ENCODE measurements at places on chromosomes 3 and 15.
A peak's percentile ranks its signal among the peaks of the same experiment; 100 is the strongest.

- DNase-seq, result peak; percentile 24
Observed at GRCh38 chr3:148991219-148992026, at the start of gene GYG1. TSS of gene GYG1 (plus strand) at chr3:148991540. CDS start at chr3:148991641, 101 bp downstream.

DNA sequence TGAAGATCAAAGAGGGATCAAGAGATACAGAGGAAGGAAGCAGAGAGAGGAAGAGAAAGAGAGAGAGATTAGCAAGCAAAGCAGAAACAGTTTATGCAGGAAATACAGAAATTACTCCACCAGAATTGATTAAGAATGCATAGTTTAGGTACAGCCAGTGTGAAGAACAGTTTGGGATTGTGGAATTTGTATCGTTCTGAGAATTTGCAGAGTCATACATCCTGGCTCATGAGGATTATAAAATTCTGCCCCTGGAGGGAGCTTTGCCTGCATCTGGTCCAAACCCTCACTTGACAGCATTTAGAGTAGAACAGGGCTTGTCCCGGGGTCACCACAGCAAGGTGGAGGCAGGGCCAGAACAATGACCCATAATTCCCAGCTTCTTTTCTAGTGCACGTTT lies 44.1 kb downstream of the MASP1 start:
- DNase-seq, result no peak

DNA sequence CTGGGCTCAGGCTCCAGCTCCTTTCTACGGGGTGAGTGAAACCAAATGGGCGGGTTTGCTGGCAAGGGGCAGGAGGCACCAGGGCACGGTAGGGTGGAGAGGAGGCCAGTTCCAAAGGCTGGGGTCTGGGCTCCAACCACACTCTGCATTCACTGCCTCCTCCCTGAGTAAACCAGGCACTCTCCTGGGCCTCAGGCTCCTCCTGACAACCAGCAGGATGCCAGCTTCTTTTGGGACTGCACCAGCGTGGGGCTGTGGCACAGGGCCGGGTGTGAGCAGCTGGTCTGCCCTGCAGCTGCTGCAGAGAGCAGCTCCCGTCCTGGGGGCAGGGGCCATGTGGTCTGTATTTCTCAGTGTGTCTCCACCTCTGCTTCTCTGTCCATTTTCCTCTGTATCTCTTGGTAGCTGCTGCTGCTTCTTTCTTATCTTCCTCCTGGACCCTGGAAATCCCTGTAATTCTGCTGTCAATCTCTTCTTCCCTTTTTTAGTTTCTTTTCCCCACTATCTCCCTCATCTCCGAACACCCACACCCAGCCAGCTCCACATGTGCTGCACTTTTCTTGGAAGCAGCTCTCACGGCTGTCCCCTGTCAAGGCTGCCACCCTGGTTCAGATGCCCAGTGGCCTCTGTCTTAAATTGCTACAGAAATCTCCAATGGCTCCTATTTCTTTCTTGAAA lies 54.9 kb upstream of the TBC1D21 start:
- no peak for DNase-seq

DNA sequence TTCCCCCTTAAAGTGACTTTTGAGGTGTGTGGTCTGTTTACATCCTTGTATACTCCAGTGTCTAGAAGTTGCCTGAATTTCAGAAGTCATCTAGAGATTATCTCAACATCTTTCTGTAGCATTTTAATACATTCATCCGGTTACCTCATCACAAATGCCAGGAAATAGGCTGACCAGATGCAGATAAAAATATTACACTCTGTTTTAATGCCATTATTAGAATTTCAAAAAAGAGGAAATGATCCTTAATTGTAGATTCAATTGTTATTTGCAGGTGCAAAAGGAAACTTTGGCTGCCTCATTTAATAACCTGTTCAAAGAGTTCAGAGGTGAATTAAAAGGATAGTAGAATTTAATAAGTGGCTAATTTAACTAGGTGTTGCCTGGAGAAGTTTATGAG lies 290.9 kb downstream of the C3orf38 start:
- DNase-seq, result no peak

DNA sequence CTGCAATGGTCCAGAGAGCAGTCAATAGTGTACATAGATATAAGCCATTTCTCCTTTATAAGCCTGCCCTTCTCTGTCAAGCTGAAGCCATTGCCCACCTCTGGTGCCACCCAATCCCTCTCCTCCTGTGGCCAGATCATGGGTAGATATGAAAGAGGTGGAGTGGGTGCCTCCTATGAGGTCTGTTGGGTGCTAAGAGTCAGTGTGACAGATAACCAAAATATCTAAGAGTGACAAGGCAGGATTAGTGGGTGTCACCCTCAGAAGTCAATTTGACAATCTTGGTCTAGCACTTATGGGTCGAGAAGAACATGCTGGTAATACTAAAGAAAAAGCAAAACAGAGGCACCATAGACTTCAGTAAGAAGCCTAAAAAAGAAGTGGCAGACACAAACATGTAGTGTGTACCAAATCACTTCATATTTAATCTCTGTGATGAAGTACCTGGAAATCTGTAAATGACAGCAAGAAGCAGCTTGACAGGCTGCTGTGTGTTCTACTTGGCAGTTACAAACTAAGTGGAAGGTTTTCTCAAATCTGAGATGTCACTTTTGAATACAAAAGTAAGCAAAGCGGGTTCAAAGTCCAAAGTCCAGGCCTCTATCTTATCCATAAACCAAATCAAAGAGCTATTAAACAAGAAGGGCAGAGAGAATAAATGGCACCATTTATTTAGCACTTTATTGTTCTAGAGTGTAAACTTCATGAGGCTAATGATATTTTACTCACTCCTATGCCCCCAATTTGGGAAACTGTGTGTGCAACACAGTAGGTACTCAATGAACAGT lies 118.9 kb upstream of the EOMES start:
- DNase-seq, result no peak

DNA sequence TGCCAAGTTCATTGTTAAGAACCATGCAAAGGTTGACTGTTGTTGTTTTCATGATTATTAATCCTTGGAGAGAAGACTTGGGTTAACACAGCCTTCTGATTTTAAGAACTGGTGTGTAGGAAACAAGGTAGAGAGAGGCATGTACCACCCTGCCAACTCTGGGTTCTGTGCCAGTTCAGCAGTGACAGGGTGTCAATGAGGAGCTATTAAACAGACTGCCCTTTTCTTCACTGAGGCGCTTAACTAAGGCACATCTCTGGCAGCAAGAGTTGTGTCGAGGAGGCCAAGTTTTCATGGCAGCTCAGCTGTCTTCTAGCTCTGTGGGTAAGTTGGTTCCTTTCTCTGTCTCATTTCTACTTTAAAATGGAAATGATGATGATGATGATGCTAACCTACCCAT lies 117.6 kb downstream of the FEZF2 start:
- DNase-seq, result no peak

DNA sequence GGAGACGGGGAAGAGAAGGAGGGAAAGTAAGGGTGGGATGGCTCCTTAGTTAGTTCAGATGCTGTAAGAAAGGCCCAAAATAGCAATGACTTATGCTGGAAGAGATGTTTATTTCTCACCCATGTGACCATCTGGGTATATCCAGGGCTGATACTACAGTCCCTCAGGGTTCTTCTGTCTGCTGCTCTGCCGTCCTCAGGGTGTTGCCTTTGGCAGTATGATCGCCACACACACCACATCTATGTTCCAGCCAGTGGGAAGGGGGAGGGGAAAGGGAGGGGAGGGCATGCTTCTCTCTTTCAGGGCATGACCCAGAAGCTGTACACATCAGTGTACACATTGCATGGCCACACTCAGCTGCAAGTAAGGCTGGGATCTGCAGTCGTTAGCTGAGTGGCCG lies 10.2 kb downstream of the CD276 start:
- no peak for DNase-seq

DNA sequence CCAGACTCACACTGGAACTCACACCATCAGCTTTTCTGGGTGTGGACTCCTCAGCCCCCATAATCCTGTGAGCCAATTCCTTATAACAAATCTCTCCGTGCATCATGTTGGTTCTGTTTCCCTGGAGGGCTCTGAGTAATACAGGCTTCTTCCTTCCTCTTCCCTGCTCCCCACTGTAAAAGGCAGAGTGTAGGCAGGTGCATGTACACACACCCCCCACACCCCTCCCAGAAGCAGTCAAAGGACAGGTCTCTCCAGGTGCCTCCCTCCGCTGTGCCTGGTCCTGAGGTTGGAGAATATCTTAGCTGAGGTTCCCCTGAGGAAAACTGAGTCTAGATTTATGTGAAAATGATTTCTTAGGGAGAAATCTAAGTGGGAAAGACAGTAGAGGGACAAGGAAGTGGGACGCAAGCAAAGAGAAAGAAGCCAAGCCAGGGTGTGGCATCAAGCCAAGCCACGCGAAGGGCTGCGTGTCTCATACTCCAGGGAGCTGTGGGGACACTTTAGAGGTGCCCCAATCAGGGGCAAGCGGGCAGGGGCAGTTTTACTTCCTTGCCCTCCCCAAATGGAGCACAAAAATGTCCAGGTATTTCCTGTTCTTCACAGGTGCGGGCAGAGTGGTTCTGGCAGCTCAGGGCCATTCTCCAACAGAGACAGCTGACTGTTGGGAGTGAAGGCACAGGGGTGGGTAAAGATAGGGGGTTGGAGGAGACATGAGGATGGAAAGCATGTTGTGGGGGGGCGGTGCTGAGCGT lies 86.6 kb downstream of the HMG20A start:
- DNase-seq, result no peak

DNA sequence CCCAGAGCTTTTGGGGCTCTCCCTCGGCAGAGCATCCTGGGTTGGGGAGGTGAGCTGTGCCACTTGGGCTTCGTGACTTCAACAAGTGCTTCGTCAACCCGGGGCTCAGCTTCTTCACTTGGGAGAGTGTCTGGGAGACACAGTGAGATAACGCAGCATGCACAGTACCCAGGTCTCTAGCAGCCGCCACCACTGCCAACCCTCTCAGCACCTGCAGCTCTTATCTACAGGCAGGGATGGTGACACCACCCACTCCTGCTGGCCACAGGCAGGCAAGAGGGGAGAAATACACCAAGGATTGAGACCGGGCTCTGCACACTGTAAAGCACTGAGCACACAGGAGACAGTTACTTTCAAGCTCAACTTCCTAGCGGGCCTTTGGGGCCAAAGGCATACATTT lies 11.6 kb downstream of the TKT start:
- DNase-seq, result no peak

- no peak for DNase-seq
Observed at GRCh38 chr3:141294848-141295247, 63.2 kb downstream of the PXYLP1 start.

DNA sequence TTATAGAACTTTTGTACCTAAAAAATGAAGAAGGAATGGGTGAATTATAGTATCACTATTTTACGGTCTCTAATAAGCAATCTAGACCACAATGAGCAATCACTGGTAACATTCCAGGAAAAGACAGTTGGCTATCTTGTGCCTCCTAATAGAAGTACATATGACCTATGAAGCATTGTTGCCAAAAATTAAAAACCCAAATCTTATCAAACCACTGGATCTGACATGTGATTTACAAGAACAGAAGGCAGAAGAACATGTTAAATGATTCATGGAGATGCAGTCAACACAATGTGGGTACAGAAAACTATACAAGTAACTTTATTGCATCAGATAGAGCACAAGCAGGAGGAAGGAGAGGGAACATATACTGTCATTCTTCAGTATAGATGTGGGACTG lies 14.5 kb upstream of the HYKK start:
- DNase-seq, result no peak

DNA sequence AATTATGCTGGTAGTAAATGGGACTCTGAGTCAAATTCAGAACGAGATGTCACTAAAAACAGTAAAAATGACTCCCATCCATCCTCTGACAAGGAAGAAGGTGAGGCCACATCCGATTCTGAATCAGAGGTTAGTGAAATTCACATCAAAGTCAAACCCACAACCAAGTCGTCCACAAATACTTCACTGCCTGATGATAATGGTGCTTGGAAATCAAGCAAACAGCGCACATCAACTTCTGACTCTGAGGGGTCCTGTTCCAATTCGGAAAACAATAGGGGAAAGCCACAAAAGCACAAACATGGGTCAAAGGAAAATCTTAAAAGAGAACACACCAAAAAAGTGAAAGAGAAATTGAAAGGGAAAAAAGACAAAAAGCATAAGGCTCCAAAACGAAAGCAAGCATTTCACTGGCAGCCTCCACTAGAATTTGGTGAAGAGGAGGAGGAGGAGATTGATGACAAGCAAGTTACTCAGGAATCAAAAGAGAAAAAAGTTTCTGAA lies 15.1 kb upstream of the ZBTB47 start:
- DNase-seq, result no peak

DNA sequence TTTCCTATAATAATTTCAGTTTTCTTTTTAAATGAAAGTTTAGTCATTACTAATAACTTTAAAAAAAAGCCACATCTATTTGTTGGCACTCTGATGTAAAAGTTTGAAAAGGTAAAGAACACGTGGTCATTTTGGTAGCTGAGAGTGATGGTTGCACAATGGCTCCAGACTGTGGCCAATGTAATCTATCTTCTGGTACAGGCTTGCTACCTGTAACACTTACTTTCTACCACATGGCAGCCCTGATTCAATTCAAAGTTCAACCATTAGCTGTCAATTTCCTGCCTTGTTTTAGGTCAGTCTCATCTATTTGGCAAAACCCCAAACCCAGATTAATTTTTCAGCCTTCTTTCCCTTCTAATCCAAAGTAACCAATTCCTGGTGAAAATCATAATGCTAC lies 126.1 kb downstream of the TUSC7 start:
- DNase-seq, result no peak

DNA sequence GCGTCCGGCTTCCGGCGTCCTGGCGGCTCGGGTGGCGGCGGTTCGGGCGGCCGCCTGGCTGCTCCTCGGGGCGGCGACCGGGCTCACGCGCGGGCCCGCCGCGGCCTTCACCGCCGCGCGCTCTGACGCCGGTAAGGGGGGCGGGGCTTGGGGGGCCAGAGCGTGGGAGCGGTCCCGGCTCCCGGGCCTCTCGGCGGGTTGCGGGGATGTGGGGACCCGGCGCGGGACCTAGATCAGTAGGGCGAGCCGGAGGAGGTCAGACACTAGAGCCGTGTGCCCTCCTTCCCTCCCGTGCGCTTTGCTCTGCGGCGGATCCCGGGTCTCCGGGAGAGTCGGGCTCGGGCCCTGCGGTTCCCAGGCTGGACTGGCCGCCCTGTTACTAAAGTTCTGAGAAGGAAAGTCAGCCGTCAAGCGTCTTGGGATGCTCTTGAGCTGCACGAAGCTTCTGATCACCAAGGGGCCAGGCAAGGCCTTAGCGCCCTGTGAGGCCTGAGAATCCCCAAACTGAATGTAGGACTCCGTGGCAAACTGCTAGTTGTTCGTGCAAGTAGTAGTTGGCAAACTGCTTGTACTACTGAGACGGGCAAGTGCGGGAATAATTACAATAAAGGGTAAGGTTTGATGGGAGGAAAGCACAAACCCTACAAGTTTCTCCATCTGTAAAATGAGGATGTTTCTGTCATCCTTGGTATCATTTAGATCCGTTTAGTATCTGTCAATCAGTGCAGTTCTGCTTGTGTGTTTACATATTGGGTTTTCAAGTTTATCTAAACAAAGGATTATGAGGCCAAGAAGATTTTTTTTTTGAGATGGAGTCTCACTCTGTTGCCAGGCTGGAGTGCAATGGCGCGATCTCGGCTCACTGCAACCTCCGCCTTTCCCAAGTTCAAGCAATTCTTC lies 587 bp downstream of the PIGX start:
- DNase-seq, result peak; percentile 21

- DNase-seq, result no peak
Observed at GRCh38 chr15:71218272-71218805, 103.1 kb downstream of the THSD4 start.

- DNase-seq, result no peak
Observed at GRCh38 chr3:16300307-16300706, 35.3 kb downstream of the OXNAD1 start.

GRCh38 chr3:42459151-42459550 lies 43.3 kb upstream of the VIPR1 start:
- no peak for DNase-seq

Measured in NCI-H2029 treated with DMSO at 0.1 percent for 48 hours (cell line).